Stimulated activated CD8-positive, alpha-beta memory T cell treated with anti-CD3 and anti-CD28 coated beads, Interleukin-15, amount 100 ng/mL, for 24 hours (primary cell): ENCODE measurements at places on chromosomes 16 and 17.

GRCh38 chr17:56289321-56289720 is 136.0 kb downstream of the ANKFN1 start:
- DNase-seq: no peak

DNA sequence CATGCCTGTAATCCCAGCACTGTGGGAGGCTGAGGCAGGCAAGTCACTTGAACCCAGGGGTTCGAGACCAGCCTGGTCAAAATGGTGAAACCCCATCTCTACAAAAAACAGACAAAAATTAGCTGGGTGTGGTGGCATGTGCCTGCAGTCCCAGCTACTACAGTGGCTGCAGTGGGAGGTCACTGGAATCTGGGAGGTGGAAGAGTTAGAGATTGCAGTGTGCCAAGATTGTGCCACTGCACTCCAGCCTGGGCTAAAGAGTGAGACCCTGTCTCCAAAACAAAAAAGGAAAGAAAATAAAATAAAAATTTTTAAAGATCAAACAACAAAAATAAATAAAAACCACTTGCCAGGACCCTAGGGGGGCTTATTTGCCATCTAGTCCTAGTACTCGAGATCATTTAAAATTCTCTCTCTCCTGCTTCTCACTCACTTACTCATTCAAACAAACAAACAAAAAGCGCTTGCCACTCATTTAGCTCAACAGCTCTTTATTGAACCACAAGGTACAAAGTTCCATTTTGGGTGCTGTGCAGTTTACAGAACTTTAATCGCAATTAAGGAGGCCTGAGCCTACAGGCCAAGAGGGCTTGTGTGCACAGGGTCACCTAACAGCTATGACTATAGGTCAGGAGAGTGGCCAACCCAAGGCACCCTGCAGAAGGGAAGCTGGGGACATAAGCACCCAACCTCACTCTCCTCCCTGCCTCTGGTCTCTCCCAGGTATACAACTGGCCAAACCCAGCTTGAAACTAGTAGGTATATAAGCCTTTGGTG is 4.4 kb downstream of the CHD9NB start:
- DNase-seq: no peak

GRCh38 chr16:88458039-88458772 is 5.1 kb downstream of the ZFPM1 start:
- DNase-seq: no peak

DNA sequence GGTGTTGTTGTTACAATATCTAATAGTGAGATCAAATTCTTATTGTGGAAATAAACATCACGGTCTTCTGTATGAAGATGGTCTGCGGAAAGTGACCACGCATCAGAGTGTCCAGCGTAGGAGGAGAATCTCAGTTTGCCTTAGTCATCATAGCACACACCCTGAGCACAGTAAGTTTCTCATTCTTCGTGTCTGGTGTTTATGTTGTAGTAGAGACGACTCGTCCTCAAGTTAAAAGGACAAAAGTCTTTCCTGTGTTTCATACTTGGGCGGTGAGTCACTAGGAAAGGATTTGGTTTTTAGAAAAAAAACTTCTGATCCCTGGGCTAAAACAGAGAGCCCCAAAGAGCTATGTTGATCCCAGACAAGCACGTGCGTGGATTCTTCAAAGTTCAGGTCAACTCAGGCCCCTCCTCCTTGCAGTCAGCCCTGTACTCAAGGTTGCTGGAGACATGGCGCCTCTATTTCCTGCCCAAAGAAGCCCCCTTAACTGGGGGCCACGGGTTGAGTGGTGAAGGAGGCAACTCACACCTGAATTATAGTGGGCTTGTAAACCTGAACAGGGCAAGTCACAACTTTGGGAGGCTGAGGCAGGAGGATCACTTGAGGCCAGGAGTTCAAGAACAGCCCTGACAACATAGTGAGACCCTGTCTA is 170.4 kb downstream of the ZFHX3 start:
- no peak for DNase-seq

DNA sequence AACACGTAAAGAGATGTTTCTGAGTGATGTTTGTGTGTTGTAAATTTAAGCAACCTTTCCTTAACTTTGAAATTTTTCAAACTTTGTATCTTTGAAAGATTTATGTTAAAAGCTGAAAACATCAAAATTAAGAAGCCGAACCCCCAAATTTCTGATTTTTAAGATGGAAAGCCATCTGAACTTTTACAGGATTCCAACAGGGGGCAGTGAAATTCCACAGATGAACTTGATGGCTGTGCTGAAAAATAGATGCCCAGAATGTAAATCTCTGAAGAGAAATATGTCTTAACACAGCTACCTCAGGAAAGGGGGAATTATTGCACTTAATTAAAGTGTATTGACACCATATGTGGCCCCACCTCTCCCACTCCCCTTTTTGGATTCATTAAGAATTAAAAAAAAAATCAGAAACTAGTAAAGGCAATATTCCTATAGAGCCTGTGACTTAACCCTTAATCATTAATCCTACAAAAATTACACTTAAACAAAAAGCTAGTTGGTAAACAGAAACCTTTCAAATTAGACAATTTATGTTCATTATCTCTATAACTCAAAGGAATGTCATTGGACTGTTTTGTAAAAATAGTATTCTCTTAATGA is 597.9 kb downstream of the KCNJ2 start:
- DNase-seq: no peak

DNA sequence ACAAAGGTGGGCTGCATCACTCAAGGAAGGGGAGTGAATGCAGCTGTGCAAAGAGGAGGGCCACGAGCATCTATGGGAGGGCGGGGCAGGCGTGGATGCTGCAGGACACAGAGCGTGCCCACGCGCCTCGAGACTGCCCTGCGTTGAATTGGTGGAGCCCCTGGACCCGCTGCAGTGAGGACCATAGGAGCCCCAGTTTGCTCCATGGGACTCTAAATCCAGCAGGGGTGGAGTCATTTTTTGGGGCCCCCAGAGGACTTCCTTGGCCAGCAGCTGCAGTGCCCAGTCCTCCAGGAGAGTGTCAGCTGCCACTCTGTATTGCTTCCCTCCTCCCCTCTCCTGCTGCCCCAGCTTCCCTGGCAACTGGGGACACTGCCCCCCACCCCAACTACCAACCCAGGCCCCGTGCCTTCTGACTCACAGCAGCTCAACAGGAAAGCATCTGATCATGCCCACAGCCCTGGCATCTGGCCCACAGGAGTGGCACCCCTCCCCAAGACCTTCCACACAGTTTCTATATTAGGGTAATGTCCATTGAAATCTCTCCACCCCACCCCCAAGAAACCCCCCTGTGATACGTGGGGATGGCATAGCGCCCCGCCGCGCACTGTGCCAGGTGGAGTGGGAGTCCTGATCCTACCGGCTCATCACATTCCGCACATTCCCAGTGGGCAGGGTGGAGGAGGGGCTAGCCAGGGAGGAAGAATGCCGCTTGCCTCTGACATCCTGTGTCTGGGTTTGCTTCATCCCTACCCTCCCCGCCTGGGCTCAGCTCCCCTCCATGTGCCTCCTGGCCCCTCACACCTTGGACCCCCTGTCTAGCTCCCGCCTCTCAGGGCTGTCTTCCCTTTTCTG is 27.8 kb upstream of the ITGA3 start:
- DNase-seq: no peak

DNA sequence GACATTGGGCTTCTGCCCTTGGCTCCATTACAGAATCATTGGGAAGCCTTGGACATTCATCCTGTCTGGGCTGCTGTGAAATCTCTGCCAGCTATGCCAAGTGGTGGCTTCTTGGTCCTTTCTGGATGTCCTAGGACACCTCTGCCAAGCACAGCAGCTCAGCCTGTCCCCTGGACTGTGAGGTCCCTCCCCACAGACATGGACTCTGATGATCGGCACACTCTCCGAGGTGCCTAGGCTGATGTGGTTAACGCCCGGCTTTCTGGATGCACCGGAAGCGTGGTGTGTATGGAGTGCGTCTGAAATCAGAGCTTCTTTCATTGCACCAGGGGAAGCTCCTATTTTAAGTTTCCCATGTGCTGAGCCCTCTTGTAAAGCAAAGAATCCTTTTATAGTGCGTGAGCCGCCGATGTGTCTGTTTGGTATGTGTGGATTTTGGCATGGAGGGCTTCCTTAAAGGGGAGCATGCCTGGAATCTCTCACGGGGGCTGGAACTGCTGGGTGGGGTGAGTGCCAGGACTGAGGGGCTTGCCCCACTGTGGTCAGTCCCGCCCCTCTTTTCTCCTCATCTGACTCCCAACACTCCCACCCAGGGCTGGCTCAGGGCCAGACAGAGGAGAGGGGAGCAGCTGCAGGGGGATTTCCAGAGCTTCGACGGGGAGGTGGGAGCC is 7.0 kb upstream of the ARHGAP23 start:
- DNase-seq: no peak

DNA sequence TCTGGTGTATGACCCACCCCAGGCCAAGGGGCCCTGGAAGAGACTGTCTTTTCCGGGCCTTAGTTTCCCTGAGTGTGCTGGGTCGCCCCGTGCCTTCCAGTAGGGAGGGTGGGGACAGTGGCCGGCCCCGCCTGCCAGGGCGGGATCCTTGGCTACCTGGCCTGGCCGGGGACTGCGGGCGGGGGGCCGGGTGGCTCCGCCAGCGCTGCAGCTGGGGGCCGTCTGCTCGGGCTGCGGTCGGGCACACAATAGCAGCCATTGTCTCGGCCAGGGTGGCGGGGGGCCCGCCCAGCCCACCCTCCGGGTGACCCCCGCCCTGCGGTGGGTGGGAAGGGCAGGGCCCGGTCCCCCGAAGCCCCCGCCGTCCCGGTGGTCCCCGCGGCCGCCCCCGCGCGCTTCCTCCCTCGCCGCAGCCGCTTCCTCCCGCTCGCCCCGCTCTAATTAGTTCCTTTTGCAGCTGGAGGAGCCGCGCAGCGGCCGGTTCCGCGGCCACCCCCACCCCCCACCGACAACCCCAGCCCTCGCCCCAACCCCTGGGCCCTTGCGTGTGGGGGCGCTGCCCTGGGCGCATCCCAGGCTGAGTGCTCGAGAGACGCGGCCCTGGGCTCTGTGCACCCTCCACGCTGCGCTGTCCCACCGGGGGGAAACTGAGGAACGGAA is 11.6 kb downstream of the GLIS2 start:
- DNase-seq: no peak

- no peak for DNase-seq
Observed at GRCh38 chr16:88798073-88798472, 5.5 kb upstream of the CDT1 start.

DNA sequence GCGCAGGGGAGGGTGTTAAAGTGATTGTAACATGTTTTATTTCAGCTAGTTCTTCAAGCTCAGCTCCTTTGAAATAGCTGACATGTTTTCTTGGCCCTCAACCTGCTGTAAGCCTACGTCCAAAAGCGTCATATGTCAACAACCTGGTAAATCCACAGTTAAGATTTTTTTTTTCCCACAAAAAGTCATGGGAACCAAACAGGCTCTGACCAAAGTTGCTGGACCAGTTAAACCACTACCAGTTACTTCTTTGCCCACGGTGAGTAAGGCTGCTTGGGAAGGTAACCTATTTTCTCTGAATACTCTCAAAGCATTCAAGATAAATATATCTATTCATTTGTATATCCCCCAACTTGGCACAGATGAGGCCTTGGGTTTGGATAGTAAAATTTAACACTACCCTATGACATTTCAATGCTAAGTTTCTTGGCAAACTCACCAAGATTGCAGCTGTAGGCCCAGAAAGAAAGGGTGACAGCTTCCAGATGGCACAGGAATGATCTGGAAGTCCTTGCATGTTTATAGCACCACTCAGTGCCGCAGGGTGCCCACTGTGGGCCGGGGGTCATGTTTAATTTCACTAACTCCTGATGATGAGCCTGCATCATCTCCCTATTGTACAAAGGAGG is 166.2 kb downstream of the XYLT1 start:
- DNase-seq: no peak

DNA sequence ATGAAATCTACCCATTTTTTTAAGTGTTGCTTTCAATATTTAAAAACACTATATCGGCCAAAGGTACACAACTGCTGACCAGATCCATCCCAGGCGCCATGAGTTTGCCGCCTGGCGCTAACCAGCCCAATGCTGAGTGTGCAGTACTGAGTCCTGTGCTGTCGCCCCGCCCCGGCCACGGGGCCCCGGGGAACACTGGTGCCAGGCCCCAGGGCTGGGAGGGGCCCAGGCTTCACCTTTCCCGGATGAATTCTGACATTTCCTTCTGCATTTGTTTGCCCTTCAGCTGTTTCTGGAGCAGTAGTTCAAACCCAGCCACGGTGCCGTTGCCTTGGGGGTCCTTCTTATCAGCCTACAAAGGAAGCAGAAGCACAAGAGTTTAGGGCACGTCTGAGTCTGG is 37.8 kb upstream of the RCVRN start:
- no peak for DNase-seq

GRCh38 chr17:17840751-17841591 is 4.2 kb upstream of the SREBF1 start:
- DNase-seq: no peak

- DNase-seq: no peak
Observed at GRCh38 chr17:79695293-79695790, 35.4 kb upstream of the ENPP7 start.

- DNase-seq: no peak
Observed at GRCh38 chr17:48589831-48590606, at the start of gene HOXB3. TSS of gene HOXB3 (minus strand) at chr17:48590241. CDS start at chr17:48552474, 37,767 bp downstream.

GRCh38 chr16:19188406-19188805 is 20.4 kb downstream of the SYT17 start:
- DNase-seq: no peak

GRCh38 chr16:87491522-87492290 is 1.1 kb downstream of the ZCCHC14 start:
- no peak for DNase-seq

DNA sequence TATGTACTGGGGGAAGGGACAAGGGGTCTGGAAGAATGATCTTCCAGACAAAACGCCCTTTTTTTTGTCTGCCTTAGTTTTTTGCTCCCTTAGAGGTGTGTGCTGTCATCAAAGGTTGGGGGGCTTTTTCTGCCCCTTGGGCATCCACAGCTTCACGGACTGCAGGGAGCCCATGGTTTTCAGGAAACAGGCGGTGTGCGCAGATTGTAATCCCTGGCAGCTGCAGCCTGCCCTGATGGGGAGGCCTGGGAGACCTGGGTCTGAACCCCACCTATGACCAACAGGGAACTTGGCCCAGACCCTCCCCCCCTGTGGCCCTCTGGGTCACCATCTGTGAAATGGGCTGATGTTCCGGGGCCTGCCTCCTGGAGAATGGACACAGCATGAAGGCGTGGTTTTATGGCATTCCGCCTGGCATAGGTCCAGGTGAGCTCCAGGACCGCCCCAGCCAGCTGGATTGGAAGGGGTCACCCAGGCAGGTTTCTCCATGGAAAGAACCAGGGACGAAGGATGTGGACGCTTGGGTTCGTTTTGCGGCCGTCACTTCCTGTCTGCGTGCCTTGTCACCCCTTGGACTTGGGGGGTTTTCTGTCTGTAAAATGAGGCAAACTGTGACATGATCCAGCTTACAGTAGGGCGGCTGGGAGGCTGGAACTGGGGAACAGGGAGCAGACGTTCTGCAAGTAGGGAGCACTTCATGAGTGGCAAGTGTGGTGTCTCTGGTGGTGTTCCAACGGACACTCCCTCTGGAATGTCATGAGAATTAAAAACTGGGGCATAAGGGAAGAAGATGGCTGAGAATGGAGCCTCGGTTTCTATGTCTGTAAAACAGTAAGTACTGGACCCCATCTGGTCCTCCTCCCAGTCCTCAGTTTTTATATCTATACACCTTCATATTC is 1.5 kb downstream of the CPNE2 start:
- no peak for DNase-seq

- DNase-seq: no peak
Observed at GRCh38 chr16:30870904-30871303, 23.0 kb downstream of the BCL7C start.

- no peak for DNase-seq
Observed at GRCh38 chr16:20763461-20764232, at the start of gene ACSM3. TSS of gene ACSM3 (plus strand) at chr16:20764014. CDS start at chr16:20770035, 6,021 bp downstream.
